ENCODE measurements at places on chromosomes 16 and 17.
A peak's percentile ranks its signal among the peaks of the same experiment; 100 is the strongest.

GRCh38 chr16:78778101-78779004 lies 678.9 kb downstream of the WWOX start:
- peaks cover 34% of the 10 kb centered on the region for H3K4me1 ChIP-seq
- peak overlapping the region; percentile 93 for H3K27ac ChIP-seq
- peaks cover 6% of the 10 kb centered on the region for H3K36me3 ChIP-seq
- peak; percentile 71 for DNase-seq

DNA sequence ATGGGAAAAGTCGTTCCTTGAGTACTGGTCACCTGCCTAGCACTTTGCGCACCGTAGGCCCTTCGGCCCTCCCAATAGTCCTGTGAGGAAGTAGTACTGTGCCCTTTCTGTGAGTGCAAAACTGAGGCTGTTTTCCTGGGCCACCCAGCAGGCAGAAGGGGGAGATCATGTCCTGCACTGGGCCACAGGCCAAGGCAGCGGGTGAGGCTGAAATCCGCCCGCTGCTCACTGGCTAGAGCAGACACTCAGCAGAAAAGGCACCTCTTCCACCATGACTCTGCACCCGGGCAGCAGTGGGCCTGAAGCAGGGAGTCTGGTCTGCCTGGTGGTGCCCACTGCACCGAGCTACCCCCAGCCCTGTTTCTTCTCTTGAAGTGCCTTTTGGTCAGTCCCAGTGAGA lies 20.2 kb downstream of the METTL22 start:
- peak overlapping the region; percentile 13 for H3K27ac ChIP-seq
- DNase-seq: no peak
- H3K4me3 ChIP-seq: no peak overlapping the region
- peaks cover 54% of the 10 kb centered on the region for H3K36me3 ChIP-seq
- H3K27me3 ChIP-seq: no peaks in the 10 kb centered on the region

DNA sequence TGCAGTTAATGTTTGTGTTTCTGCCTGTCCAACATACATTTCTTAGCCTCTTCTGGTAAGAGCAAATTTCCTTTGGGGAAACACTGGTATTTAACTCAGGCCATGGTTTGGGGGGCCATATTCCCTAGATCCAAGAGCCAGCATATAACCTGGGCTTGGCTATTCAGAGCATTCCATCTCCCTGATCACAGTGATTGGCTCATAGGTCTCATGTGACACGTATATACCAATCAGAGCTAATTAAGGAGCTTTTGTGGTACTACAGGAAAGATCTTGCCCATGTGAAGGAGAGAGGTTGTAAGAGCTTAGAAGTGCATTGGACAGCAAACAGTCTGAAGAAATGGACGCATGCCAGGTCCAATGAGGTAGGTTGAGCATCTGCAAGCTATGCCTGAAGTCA lies 33.4 kb upstream of the GPR139 start:
- peaks cover 1% of the 10 kb centered on the region for H3K27me3 ChIP-seq
- H3K4me1 ChIP-seq: no peaks in the 10 kb centered on the region
- DNase-seq: no peak
- H3K27ac ChIP-seq: no peak overlapping the region
- no peak overlapping the region for H3K4me3 ChIP-seq
- H3K36me3 ChIP-seq: no peaks in the 10 kb centered on the region

DNA sequence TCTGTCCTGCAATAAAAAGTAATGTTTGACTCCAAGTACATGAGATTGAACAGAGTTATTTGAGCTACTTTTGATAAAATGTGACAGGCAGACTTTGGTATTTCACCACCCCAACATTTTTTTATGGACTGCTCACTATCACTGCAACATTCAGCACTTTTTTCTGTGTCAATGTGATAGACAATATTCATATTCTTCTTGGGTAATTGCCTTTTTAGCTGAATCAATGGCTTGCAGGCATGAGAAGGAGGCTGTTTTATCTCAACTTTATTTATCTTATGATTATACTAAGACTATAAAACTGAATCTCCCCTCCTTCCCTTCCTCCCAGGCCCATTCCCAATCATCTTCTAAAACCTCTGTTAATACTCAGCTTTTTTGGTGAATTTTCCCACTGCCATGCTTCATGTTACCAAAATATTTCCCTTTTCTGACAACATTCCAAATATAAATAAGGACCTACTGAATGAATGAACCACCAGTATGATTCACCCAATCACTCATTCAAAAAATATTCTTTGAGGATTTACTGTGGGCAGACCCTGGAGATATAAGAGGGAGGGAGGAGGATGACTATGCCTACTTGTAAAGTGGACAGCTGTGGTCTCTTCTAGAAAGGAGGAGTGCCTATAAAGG lies 67.6 kb downstream of the CDH13 start:
- no peaks in the 10 kb centered on the region for H3K4me1 ChIP-seq
- no peak for DNase-seq
- no peak overlapping the region for H3K4me3 ChIP-seq
- H3K36me3 ChIP-seq: no peaks in the 10 kb centered on the region
- peaks cover 7% of the 10 kb centered on the region for H3K27me3 ChIP-seq

DNA sequence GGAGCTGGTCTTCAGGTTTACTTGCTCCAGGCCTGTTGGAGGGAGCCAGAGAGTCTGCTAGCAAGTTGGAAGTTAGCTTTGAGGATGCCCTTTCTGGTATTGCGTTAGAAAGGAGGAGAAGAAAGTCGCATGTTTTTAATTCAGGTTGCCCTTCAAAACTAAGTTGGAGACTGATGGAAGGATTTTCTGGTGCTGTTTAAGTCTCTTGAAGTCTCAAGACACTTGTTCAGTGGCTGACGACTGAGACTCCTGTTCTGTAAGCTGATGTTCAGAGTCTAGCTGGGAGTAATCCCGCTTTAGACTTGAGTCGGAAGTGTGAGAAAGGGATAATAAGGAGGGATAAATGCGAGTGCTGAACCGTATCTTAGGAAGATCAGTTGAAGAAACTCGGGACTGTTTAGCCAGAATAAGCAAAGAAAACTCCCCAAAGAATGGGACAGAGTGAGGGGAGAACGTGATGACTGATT lies 740 bp downstream of the AATF start:
- H3K36me3 ChIP-seq: peaks cover 45% of the 10 kb centered on the region
- peaks cover 47% of the 10 kb centered on the region for H3K4me1 ChIP-seq
- H3K27ac ChIP-seq: peak overlapping the region; percentile 89
- DNase-seq: no peak
- H3K27me3 ChIP-seq: peaks cover 31% of the 10 kb centered on the region
- H3K4me3 ChIP-seq: peak overlapping the region; percentile 83

DNA sequence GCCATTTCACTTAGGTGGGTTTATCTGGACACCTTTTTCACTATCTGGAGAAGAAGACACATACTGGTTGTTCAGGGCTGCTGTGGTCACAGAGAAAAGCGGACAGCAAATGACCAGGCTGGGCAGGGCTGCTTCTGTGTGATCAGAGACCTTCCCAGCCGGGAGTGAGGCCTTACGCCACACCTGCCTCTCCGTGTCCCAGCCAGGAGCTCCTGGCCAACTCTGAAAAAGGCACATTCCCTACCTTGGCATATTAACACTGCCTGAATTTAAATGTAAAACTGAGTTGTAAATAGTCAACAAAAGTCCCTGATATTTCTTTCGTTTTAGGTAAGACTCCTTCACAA lies 9.1 kb upstream of the SOST start:
- H3K27ac ChIP-seq: no peak overlapping the region
- H3K4me1 ChIP-seq: no peaks in the 10 kb centered on the region
- no peaks in the 10 kb centered on the region for H3K27me3 ChIP-seq
- no peak for DNase-seq
- no peak overlapping the region for H3K4me3 ChIP-seq

DNA sequence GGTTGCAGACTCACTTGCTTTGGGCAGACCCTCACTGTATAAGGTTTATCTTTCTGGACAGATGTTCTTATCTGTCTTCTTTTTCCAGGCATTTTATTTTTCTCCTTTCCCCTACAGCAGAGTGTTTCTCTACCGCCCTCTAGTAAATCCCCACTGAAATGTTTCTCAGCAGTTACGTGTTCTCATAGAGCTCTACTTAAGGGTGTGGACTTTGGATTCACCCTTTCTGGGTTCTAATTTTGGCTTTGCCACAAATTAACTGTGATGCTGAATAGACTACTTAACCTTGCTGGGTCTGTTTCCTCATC lies 2.0 kb downstream of the ADAT1 start:
- peaks cover 51% of the 10 kb centered on the region for H3K4me1 ChIP-seq
- peak overlapping the region; percentile 96 for H3K27ac ChIP-seq
- H3K36me3 ChIP-seq: peaks cover 41% of the 10 kb centered on the region
- H3K4me3 ChIP-seq: peak overlapping the region; percentile 97
- no peak for DNase-seq
- H3K27me3 ChIP-seq: no peaks in the 10 kb centered on the region

DNA sequence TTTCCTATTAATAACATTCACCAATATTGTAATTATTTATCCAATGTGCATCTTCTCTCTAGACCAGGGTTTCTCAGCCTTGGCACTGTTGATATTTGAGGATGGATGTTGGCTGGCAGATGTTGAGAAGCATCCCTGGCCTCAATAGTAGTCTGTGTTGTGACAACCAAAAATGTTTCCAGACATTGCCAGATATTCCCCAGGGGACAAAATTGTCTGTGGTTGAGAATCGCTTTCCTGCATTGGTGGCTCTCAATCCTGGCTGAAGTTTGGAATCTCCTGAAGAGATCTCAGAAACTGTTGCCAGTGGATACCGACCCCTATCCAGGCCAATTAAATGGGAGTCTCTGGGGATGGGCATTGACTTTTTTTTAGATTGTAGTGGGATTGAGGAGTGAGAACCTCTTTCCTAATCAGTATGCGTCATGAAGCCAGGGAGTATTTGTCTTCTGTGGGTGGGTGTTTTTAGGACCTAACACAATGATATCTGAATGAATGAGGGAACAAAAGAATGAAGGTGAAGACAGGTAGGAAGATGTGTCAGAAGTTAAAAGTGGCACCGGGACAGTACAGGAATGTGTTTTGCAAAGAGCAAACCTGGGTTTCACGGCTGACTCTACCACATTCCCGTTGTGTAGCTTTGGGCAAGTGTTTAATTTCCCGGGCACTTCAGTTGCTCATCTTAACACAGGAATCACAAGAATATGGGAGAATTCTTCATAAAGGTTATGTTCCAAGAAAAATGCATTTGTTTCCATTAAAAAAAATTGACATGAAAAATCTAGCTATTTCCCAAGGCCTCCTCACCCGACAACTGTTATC lies 24.3 kb downstream of the HSD17B2 start:
- no peak overlapping the region for H3K27ac ChIP-seq
- no peak for DNase-seq
- H3K27me3 ChIP-seq: peaks cover 3% of the 10 kb centered on the region
- H3K4me3 ChIP-seq: no peak overlapping the region
- no peaks in the 10 kb centered on the region for H3K36me3 ChIP-seq

DNA sequence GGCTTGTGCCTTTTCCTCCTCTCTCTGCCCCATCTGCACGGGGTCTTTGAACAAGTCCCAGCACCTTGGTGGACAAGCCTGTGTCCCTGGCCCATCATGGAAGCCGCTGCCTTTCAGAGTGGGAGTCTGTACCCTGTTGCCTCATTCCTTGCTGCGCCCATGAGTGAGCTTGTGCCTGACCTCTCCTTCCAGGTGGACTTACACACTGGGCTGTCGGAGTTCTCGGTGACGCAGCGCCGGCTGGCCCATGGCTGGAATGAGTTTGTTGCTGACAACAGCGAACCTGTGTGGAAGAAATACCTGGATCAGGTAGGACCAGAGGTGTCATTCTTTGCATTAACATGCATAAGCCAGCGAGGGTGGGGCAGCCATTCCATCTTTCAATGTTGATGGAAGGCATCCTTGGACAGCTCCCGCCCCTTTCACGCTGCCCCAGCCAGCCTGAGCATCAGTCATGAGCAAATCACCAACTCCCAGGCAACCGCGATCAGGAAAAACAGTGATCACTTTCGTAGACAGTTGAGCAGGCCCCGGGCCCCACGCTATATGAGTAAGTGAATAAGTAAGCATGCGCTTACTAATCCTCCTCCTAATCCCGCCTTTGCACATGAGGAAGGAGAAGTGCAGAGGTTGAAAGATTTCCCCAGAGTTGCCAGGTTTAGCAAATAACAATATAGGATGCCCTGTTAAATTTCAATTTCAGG lies 36.8 kb downstream of the ATP2C2 start:
- no peaks in the 10 kb centered on the region for H3K36me3 ChIP-seq
- H3K4me3 ChIP-seq: no peak overlapping the region
- DNase-seq: no peak

DNA sequence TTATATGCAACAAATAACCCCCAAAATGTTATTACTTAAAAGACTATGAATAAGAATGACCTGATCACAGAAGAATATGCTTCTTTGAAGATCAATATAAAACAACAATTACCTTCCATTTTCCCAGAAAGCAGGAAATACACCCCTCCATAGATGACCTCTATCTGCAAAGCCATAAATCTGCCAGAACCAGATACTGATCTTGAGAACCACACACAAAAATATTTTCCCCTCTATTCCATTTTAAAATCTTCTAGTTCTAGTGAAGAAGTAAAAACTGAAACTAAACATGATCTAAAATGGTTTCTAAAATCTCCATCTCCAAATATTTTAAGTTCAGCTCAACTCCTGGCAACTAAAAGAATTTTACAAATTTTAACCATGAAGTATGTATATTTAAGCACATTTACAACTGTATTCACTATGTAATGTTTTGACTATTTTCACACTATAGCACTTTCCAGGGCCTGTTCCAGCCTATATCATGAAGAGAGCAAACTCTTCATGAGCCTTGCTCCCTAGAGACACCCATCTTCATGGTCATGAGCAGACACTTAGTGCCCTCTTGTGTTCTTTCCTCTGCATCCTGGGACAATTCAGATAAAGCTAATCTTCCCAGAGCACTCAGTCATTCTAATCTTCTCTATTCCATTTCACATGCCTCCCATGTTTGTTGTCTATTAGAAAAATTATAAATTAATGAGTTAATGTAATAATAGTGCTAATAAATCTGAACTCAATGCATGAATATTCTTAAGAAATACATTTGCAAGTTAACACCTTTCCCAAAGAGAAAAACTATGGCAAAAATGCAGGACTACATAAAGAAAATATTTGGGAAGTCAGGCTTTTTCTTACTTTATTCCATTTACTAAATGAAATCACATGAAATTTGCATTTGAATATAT lies 87.0 kb downstream of the HELZ start:
- peaks cover 42% of the 10 kb centered on the region for H3K36me3 ChIP-seq
- no peaks in the 10 kb centered on the region for H3K27me3 ChIP-seq
- H3K4me1 ChIP-seq: peaks cover 25% of the 10 kb centered on the region
- no peak for DNase-seq
- no peak overlapping the region for H3K4me3 ChIP-seq

- no peak overlapping the region for H3K27ac ChIP-seq
- no peak overlapping the region for H3K4me3 ChIP-seq
- peaks cover 5% of the 10 kb centered on the region for H3K4me1 ChIP-seq
- H3K36me3 ChIP-seq: peaks cover 2% of the 10 kb centered on the region
Measured at GRCh38 chr17:72126575-72127486, 6.0 kb downstream of the SOX9 start.
